ENCODE measurements at places on chromosomes 3 and 15.

- DNase-seq: no peak
Observed at GRCh38 chr3:119647843-119648575, 12.4 kb downstream of the POPDC2 start.

DNA sequence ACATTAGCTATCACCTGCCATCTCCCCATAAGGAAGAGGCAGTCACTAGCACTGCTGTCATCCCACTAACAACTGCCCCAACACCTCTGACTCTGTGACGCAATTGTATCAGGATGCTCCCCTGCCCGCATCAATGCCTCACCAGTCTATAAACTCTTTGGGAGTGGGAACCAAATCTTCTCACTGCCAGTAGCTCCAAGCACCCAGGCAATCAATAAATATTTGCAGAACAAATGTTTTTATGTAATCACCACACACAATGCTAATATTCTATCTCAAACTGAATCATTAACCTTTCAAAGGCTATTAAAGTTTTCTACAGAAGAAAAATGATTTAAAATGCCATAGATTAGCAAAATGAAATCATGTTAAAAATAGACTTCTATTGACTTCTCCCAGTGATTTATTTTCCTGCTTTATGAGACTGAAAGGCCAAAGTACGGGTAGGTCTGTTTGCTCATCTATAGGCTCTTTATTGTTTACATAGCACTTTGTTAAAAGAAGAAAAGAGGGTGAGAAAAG lies 131.3 kb downstream of the PLD1 start:
- no peak for DNase-seq

DNA sequence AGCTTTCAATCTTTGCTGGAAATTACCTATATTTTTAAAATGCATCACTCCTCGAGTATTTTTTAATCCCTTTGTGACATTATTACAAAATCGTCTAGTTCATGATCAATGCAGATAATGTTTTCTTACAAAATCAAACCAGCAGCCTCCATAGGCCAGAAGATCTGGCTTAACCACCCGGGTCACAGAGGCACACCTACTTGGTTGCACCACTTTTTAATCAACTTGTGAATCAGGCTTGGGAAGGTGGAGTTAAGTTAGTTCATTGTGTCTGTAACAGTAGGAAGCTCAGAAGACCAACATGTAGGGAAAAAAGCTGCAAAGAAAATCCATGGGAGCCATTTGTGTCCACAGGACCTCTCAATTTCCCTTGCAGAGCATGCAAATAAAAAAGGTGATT lies 148.0 kb downstream of the TP63 start:
- no peak for DNase-seq

DNA sequence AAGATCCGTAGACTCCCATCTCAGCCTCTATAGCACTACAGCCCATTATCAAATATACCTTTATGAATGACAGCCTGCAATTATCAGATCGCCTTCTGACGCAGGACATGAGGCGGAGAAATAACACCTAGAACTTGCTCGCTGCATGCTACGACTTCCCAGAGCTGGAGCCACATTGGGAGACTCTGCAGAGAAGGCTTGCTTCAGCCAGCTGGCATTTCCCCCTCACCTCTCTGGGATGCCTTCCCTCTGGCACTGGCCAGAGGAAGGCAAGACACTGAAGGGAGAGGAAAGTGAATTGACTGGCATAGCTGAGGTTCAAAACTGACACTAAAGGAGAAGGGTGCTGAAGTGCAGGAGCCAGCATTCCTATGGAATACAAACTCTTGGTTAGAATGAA lies 131.7 kb downstream of the GABRB3 start:
- no peak for DNase-seq

DNA sequence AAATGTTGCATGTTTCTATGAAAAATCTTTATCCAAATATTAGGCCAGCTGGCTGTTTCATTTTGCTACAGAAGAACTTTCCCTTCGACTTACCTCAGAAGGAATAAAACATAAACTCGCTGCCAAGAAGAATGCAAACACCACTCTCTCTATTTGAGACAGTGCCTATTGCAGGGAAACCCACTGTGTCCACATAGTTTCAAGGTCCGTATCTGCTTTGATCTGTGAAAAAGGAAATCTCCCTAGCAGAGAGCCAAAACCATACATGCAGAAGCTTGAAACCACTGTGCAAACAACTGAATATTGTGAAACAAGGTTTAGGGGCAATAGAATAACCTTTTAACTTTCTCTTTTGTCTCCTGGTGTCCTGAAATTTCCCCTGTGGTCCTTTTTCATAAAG lies 35.0 kb upstream of the CAPN7 start:
- no peak for DNase-seq

DNA sequence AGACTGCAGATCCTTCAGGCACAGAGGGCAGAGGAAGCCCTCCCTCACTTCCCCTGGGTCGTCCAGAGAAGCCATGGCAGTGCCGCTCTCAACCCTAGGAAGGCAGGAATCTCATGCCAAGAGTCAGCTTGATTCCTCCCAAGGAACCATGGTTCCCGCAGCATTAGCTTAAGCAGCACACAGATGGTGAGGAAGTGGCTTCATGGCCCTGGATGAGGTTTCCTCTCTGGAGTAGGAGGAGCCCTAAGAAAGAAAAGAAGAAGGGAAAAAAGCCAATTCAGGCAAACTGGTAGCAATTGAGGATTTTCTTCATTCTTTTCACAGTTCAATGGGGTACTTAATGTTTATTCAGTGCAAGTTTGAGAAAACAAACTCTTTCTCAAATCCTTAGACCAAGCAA lies 2.9 kb downstream of the RBSN start:
- no peak for DNase-seq

GRCh38 chr3:90025019-90025418 lies 917.6 kb downstream of the EPHA3 start:
- DNase-seq: no peak

DNA sequence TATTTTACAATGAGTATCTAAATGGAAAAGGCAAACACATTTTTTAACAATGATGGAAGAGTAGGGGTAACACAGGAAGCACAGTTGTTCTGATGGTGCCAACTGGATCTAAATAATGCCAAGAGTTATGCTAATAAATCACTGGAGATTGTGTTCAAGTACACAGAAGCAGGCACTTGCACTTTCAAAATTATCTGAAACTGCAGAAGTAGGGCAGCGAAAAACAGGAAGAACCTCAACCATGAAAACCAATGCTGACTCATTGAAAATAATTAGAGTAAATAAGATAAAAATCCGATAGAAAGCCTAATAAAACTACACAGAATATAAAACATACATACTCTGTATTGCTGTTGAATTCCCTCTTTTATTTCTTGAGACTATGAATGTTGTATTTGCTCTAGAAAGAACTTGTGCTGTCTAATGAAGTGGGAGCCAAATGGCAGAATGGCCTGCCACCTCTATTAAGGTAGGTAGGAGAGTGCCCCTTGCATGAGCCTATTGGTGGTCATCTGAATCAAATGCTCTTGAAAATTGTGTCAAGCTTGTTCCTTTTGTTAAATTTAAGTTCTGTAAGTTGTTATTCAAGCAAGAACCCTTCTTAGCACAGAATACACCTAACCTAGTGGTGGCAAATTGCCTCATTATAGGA lies 93.7 kb downstream of the ABI3BP start:
- no peak for DNase-seq

DNA sequence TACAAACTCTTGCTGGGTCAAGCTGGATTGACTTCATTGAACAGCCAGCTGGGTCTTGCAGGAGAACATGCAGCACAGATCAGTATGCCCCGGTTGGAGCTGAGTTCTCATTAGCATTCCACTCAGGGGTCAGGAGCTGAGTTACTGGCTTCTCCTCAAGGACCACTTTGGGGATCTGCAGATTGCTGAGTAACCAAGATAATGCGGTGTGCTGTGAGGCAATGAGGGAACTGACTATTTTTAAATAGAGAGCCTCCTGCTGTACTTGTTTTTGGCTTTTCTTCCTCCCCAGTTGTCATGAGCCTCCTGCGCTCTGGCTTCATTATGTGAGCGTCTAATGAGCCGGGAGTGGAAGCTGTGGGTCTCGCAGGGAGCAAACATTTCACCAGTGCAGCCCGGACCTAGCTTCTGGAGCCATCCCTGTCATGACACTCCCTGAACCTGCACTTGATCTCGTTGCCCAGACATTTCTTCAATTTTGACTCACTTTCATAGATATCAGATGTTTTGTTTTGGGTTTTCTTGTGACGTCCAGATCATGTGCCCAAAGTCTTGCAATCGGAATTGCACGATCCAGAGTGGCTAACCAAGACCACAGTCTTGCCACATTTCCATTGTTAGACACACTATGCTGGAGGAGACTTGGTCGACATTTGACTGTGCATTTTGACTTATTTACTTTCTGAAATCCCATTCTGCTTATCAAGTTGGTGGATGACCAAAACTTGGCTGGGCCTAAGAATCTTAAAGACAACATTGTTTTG lies 327.2 kb downstream of the LRTM1 start:
- DNase-seq: no peak

DNA sequence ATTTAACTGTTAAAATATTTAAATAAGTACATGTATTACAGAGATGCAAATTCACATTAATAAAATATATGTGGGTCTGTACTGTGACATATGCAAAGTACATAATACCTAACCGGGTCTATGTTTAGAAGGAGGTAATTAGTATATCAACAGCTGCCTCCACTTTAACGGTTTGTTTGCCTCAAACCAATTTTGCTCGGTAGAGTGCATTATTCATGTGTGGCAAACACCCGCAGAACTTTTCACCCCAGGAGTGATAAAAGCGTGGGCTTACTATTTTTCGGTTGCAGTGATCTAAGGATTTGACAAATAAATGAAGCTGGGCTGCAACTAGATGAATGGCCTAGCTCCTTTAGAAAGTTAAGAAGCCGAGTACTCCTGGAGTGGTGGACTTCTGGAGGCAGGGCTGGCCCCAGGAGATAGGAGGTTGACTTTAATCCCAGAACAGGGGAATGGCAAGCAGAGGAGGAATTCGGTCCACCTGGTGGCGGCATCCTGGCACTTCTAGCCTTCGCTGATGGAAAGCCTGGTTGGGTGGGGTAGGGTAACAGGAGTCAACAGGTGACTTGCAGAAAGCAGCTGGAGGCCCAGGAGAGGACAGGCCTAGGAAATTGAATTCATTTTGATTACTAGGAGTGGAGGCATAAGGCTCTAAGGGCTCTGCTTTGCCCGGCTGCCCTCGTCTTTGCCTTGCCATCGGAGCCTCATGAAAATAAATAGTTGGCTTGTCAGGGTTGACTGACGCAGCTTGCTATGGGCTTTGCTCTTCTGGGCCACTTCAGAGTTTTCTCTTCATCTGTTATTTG lies 2.4 kb downstream of the SLCO3A1 start:
- DNase-seq: no peak

DNA sequence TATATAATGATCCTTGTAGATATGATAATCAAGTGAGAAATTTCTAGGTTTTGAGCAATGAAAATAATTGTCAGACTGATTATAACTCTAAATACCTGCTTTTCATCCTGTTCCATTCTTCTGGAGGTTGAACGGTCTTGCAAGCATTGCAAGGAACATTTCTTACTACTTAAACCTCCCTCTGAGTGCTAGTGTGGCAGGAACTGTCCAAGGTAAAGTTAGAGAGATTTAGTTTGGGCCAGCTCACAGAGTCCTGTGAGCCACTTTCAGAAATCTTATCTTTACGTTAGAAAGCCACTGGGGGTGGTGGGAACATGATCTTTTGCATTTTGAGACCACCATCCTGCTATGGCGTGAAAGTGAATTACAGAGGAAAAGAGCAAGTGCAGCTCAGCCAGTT lies 121.1 kb upstream of the NPHP3 start:
- DNase-seq: no peak

GRCh38 chr15:40471105-40471807 lies 472 bp downstream of the CHST14 start:
- DNase-seq: peak; percentile 50

DNA sequence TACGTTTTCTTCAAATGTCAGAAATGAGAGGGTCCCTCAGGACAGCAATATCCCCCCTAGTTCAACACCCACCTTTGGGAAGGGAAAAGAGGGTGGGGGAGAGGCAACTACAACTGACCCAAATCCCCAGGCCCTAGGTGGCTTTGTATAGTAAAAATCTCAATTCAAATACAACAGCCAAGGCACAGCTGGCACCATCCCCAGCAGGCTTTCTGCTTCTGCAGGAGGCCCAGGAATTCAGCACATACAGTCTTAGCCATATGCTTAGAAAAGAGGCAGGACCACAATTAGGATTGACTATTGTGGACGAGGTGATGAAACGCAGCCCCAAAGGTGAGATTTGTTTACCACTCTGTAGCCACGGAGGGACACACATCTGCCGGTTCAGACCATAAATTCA lies 15.8 kb downstream of the NR2E3 start:
- no peak for DNase-seq

DNA sequence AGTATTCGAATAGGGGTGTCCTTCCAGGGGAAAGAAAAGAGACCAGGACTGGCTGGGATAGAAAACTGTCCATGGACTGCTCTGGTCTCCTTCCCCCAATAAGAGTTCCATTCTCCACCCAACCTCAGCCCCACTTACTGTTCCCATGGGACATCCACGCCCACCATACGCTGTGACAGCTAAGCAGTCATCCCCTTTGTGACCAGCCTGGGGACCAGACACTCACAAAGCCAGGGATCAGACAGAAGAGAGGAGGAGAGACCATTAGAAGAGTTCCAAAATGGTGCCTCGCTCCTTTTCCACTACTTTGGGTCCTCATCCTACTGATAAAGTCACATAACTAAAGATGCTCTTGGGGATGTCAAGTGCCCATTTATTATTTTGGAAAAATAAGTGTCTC lies 27.6 kb upstream of the GNB5 start:
- DNase-seq: no peak

GRCh38 chr3:90026406-90026805 lies 919.0 kb downstream of the EPHA3 start:
- DNase-seq: no peak

DNA sequence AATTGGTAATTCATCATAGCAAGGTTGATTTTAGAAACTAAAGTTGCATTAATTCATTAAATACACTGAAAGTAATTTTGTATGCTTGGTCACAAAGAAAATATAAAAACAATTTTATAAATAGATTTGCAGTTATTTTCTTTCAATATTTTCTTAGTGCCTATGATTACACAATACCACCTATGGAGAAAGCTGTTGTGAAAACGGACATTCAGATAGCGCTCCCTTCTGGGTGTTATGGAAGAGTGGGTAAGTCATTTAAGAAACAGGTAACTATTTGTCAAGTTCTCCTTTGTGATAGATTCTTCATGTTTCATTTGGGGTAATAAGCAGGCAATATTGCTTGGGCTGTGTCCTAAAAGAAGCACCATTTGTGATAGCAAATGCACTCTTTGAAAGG lies 3.0 kb downstream of the DUT start:
- no peak for DNase-seq

GRCh38 chr3:185728630-185729336 lies 96.1 kb downstream of the IGF2BP2 start:
- DNase-seq: no peak

- DNase-seq: no peak
Observed at GRCh38 chr3:155995525-155996370, 124.6 kb upstream of the KCNAB1 start.
